Ecto neural progenitor cell (in vitro differentiated cells): ENCODE measurements at places on chromosomes 4 and X.

DNA sequence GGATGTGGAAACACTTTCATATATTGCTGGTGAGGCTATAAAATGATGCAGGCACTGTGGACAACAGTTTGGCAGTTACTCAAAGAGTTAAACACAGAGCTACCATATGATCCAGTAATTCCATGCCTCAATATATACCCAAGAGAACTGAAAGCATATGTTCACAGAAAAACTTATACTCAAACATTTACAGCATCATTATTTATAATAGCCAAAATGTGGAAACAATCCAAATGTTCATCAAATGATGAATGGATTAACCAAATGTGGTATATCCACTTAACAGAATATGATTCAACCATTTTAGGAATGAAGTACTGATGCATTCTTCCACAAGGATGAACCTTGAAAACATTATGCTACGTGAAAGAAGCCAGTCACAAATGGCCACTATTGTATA lies 603.8 kb downstream of the IQCM start:
- no peak for DNase-seq

GRCh38 chr4:76499461-76499860 lies 64.4 kb downstream of the SHROOM3 start:
- no peak for DNase-seq

- DNase-seq, result no peak
Observed at GRCh38 chr4:38800961-38801450, 3.6 kb downstream of the TLR1 start.

DNA sequence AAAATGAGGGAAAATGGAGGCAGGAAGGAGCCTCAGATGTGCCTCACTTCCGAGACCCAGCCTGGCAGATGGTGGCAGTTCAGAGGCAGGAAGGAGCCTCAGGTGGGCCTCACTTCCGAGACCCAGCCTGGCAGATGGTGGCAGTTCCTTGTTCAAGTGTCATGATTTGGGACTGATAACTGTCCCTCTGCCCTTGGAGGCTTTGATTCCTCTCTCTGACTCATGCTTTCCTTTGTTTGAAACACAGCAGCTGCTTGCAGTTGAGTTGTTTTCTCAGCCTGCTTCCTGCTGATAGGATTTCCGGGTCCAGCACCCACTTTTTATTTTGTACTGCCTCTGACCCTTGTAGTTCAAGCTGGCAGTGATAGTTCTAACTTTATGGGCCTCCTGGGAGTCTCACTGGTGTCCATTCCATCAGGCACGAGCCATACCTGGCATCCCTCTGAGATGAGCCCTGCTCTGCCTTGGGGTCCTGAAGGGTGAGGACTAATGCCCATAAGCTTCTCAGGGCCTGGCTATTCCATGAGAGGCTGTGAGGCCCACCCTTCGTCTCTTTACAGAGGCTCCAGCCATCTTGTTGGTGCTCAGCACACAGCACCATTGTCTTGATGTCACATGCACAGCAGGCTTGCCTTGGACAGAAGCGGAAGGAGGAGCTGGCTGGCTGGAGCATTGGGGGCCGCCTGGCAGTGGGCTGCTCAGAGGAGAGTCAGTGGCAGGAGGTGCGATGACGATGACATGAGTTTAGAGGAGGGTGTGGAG lies 13.0 kb downstream of the RGS12 start:
- peak; percentile 51 for DNase-seq

DNA sequence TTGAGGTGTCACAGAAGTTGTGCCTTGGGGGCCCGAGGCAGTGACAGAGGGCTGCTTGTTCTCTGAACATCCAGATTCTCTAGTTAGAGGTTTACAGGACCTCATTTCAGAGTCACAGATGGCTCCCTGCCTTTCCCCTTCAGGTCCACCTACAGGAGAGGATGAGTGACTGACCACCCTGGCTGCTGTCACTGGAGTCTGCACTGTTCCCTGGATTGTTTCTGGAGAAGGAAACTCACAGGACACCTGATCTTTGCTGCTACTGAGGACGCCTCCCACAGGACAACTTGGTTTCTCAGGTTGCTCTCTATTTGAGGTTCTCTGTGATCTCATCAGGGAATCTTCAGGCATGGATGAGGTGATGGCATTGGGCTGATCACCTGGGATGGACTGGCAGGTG lies 58.3 kb downstream of the GPRIN3 start:
- no peak for DNase-seq

GRCh38 chr4:23114538-23114937 lies 421.8 kb downstream of the GBA3 start:
- no peak for DNase-seq

- no peak for DNase-seq
Observed at GRCh38 chr4:170270628-170271027, 180.9 kb upstream of the AADAT start.

DNA sequence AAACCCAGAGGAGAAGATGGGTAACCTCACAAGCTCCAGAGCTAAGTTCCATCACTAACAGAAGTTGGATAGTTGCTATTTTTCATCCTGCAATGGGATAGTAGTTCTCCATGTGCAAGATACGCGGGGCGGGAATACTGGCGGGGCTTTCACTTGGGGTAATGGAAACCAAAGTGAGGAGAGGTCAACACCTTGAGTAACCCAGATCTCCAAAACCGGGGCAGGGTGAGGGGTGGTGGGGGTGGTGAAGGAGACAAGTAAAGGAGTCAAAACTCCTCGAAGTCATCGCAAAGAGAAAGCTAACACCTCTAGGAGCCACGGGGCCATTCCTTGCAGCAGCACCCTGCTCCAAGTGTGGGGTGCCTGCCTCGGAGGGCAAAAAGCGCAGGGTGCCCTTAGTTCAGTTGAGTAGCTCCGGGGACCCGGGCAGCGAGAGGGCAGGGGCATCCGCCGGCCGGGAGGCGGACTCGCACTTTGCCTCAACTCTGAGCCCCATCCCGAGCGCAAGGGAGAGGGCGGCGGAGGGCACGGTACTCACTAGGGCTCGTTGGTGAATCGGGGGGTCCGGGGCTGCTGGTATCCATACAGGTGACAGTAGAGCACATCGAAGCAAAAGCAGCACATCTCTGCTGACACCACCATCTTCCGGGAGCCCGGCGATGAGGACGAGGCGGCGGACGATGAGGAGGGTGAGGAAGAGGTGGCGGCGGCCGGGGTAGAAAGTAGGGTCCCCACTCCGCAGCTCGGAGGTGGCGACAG lies 645 bp downstream of the AMMECR1 start:
- no peak for DNase-seq

GRCh38 chr4:113382704-113383103 lies 333.3 kb downstream of the ANK2 start:
- no peak for DNase-seq

DNA sequence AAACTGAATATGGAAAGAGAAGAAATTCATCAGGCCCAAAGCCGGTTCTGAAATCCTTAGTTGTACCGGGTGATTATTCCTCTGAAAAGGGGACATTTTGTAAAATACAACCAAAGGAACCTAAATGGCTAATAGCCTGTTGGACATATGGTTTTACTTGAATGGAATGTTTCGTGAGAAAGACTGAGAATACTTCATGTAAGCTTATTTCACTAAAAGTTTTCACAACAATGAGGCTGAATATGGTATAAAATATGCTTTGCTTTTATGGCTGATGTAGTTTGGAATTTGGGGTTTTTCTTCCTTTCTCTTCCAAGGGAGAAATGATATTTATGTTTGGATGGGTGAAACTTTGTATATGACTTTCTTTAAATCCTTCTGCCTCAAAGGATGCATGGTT lies 2.7 kb downstream of the GRIA3 start:
- no peak for DNase-seq

- DNase-seq, result no peak
Observed at GRCh38 chr4:160375772-160376452, 1273.0 kb downstream of the RAPGEF2 start.

- DNase-seq, result no peak
Observed at GRCh38 chr4:56513517-56513916, 7.9 kb downstream of the ARL9 start.

DNA sequence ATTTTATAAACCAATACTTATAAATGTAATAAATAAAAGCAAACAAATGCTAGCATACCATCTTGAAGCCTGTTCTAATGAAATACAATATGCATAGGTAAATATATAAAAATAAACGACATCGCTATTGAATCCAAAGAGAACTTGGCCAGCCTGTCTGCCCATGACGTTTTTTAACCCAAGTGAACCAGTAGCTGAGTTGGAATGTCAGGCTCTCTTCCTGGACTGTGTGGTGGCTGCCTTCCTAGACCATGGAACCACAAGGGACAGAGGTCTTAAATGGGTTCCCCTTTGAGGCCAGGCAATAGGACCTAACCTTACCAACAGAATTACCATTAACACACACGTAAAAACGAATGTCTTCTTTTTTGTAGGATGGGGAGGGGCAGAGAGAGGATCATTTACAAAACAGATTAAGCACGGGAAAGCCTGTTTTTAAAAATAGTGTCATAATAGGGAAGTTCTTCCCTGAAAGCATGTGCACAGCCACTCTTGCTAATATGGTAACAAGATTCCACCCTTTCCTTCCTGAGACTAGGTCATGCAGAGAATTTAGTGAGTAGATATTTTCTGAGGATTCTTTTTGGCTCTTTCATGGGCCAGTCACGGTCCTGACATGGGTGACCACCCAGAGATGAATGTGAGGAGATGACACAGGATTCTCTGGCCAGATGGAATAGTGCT lies 69.4 kb upstream of the ACSL1 start:
- DNase-seq, result no peak

- no peak for DNase-seq
Observed at GRCh38 chrX:134460862-134461220, 876 bp downstream of the HPRT1 start.

DNA sequence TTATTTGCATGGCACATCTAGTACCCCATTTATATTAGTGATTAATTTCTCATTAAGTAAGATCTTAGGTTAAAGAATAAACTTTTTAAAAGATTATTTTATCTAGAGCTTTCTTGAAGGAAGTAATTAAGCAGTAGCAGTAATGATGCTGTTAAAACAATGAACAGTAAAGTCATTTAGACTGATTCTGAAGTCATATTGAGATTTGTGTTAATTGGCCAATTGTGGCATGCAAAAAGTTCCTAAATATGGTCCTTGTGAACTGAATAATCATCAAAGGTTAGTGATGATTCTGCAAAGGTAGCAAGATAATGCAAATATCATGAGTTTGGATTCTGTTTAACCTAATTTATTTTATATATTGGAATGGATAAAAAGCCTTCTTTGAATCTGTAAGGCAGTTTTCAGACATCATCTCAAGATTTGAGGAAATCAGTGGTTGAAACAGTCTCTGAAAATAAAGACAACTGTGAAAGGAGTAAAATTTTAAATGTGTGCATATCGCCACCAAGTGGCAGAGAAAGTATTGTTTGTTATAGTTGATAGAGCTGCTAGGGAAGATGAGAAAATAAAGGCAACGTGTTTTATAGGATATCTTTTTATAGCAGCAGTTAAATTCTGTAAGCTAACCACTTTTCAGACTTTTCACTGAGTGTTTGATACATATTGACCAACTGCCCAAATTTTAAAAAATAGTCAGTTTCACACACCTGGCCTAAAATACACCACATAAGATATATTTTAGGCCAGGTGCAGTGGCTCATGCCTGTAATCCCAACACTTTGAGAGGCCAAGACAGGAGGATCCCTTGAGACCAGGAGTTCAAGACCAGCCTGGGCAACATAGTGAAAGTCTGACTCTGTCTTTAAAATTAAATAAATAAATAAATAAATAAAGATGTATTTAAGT lies 79.6 kb downstream of the CCKAR start:
- DNase-seq, result no peak

DNA sequence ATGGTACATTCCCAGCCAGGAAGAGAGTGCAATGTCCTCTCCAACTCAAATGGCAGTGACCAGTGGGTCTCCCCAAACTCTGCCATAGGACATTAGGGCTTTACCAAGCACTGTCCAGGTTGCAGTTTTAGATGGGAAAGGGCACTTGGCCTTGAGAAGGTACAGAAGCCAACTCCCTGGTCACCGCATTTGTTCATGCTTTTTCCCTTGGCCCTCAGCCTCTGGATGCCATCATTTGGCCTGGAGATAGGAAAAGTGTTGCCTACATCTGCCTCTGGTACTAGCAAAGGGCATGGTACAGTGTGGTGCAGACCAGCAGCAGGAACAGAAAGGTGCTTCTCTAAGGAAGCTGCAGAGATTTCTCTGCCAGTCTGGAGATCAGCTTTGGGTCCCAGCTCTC lies 93.8 kb downstream of the MAMLD1 start:
- no peak for DNase-seq

GRCh38 chr4:143372093-143372915 lies 35.6 kb downstream of the GAB1 start:
- no peak for DNase-seq

DNA sequence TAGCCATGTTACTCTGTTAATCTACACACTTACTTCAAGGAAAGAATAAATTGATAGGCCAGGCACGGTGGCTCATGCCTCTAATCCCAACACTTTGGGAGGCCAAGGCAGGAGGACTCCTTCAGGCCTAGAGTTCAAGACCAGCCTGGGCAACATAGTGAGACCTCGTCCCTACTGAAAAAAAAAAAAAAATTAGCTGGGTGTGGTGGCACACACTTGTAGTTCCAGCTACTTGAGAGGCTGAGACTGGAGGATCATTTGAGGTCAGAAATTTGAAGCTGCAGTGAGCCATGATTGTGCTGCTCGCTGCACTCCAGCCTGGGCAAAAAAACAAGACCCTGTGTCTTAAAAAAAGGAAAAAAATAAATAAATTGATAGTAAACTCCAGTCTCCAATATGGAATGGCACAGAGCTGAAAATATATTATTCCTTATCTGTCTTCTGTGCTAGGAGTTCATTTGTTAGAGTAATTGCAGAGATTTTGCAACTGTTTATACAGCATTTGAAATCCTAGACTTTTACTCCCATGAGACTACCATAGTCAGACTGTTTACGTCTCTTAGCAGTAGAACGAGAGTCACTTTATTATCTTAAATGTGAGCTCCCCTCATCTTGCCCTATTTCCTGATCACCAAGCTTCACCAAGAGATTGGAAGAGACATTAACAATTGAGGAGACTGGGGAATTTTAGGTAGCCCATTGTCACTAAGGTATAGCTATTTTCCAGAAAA lies 18.8 kb upstream of the TMEM131L start:
- DNase-seq, result no peak

DNA sequence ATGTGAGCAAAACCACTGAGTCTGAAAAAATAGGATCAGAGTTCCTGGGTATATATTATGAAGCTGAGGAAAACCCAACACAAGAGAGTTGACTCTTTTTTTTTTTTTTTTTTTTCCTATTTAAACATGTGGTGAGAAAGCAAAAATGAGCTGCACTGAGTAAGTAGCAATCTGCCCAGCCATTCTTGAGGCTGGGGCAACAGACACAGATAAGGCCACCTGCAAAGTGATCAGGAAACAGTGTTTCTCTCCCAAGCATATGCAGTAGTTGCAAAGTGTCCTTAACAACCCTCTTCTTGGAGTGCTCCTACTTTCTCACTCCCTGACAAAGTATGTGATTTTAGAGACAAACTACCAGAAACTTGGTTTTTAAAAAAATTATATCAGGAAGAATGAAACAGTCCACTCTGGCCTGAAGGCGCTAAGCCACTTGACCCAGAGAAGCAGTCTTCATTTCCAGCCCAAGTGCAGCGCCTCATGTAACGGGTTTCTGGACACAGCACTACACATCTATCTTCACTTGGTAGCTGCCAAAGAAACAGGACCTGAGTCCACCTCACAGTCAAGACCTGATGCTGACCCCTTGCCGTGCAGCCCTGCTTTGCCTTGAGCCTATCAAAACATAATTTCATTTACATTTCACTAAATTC lies 124.6 kb upstream of the MAP3K15 start:
- DNase-seq, result no peak

GRCh38 chrX:20664774-20665173 lies 398.1 kb upstream of the RPS6KA3 start:
- no peak for DNase-seq
